ENCODE measurements at places on chromosomes 12 and 14.

DNA sequence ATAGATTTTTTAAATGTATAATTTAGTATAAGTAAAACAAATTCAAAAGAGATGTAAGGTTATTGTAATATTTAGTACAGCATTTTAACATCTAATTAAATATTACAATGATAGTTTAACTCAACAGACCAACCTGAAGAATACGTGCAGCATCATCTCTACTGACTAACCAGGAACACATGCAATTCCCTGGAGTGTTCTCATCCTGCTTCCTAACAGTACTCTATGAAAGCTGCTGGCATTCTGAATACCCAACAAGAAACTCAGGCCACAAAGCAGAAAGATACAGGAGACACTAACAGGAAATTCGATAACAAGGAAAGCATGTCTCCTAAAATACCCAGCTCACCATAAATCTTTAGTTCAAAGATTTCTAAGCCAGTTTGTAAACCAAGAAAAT lies 58.3 kb downstream of the CEP83 start:
- no peak for DNase-seq

DNA sequence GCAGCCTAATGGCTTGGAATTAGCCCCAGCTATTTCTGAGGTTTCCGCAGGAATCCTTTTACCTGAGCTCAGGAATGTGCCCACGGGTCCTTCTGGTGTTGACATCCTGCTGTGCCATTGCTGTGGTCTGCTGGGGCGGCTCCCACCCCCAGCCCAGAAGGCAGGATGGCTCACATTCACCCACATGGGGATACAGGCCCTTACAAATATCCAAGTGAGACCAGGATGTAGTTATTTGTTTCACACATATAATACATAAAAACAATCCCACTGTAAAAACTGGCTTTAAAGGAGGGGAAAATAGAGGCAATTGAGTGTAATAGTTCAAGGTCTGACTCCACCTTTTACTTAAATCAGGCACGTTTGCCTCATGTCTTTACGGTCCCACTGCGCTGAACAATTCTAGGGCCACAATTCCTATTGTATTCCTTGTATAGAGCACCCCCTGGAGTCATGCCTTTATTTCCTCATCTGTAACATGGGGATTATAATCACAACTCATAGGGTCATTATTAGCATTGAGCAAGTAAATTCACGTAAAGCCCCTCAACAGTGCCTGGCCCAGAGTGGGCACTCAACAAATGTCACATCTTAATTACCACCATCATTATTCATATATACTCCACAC lies 57.2 kb upstream of the FICD start:
- no peak for DNase-seq

GRCh38 chr12:52817003-52817698 lies 3.2 kb upstream of the KRT4 start:
- DNase-seq: no peak

GRCh38 chr14:50943943-50944646 lies at the start of gene PYGL:
PYGL (minus strand) TSS chr14:50944483; CDS start chr14:50944403, 80 bp downstream.
- DNase-seq: no peak

- DNase-seq: no peak
Measured at GRCh38 chr12:97940629-97941028, 478.0 kb downstream of the RMST start.

DNA sequence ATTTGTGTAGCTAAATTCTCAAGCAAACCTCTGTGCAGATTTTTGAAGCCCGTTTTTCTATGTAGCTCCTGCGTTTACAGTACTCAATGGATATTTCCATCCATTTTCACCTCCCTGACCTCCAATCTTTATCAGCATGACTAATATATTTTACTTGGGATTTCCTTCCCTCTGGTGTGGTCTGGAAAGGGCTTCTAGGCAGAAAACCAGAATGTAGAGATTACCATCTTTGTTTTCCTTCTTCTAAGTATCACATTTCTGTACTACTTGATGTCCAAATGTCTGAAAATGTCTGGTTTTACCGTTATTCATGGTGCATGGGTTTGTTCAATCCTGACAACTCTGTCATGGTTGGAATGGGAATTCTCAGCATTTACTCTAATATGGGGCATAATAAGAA lies 907.6 kb upstream of the FLRT2 start:
- DNase-seq: no peak

DNA sequence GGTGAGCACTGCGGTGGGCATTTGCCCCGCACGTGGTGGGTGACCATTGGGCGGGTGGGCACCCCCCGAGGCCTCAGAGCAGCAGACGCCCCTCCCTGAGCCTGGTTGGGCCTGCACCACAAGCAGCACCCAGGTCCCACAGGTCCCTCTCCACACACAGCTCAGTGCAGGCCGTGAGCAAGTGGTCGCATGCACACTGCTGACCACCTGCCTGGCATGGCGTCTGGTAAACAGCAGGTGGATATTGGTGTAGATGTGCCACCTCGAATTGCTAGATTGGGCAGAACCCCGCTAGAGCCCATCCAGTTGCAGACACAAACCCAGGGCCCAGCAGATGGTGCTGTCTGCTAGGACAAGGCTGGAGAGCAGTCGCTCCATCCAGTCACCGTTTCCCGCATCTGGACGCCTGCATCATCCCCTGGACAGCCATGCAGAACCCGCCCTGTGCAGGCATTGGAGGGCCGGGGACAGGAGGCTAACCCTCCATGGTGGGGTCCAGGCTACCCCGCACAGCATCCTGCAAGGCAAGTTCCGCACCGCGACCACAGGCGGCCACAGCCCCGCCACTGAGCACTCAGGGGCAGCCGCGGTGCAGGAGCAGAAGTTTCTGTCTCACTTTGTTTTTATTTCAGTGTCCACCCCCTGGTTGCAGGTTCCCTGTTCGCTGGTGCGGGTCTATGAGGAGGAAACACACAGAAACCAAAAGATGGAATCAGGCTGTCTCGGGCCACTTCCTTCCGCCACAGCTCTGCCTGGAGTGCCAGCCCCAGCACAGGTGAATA lies 45.6 kb upstream of the RIMBP2 start:
- peak; percentile 50 for DNase-seq

DNA sequence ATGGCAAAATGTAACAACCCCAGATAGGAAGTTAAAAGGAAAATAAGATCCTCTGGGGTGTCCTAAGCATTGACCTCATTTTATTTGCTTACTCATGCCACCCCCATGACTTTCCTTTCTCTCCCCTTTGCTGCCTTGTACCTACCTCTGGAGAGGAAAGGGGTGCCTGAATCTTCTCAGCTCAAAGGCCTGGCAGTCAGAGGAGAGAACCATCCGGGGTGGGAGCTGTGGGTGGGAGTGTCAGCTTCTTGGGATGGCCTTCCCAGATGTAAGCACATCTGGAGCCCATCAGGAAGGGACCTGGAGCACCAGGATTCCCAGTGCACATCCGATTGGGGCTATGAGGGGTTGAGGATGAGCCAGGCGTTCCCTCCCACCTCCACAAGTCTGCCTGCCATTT lies 5.2 kb upstream of the ITGA5 start:
- DNase-seq: no peak

- DNase-seq: no peak
Measured at GRCh38 chr12:38053113-38053512, 263.5 kb upstream of the ALG10B start.

DNA sequence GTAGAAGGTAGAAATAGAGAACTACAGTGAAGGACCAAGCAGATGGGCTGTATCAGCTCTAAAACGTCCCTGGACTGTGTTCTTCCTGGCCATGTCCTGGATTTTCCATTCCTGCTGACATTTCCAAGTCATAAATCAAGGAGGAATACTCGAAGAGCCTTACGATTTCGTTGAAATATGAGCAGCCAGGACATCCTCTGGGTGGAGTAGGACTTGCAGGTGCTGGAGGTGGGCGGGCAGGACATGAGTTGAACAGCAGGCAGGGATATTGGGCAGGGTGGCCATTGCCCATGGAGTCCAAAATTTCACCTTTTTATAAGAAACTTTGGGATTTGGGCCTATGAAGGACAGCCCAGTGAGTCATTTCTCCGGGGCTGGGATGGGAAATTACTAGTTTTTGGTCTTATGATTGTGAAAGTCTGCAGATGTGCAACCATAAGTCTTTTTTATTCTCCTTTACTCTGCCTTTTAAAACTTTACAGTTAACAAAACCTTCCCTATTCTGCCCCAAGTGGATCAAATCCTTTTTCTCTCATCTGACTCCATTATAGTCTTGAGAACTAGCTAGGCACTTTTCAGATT lies 88.8 kb downstream of the TMX1 start:
- DNase-seq: no peak

DNA sequence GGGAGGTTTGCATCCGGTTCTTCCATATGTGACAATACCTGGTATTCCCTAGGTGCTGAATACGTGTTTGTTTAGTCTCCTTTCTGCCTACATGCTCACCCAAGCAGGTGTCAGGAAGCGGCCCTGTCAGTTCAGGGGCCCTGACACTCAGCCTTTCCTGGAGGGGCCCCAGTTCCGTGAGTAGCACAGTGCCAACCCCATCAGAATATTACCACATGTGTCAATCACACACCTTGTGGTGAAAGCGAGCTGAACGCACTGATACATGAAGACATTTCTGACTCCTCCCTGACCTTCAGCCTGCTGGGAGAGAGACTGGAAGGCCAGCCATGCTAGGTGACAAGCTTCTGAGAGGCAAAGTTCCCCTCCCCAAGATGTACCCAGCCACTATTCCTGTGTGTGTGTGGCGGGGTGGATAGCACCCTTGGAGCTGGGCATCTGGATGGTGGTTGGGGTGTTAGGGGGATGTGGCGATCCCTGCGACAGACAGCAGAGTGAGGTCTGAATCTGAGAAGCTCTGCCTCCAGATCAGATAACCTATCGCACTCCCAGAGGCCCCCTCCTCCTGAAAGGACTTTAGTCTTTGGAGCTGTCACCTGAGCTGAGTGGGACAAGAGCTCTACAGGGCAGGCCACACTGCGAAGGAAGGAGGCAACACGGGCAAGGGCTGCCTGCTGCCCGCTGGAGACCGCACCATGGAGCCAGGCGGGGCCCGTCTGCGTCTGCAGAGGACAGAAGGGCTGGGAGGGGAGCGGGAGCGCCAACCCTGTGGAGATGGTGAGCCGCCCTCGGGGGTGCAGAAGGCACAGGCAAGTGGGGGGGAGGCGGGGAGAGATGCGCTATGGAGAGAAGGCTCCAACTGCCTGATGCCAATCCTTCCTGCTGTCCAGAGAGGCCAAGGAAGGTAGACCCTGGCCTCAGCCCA lies at the start of gene SOAT2:
Gene SOAT2 (plus strand): TSS at position 604 of the 925 bp plus-strand sequence. CDS start 92 bp downstream, at position 696.
- DNase-seq: peak; percentile 55

DNA sequence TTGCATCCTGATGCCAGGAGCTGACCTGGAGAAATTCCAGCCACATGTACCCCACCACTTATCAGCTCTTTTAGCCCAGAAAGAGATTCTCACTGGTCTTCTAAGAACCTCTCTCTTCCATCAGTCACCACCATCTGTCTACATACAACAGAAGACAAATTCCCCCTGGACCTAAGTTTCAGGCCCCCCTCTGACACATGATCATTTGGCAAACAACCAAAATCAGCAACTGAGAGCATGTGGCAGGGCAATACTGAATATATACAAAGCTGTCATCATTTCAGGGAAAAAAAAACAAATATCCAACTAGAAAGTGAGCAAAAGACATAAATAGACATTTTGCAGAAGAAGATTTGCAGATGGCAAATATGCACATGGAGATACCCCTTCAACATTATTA lies 180.2 kb downstream of the FOXN3 start:
- DNase-seq: no peak

DNA sequence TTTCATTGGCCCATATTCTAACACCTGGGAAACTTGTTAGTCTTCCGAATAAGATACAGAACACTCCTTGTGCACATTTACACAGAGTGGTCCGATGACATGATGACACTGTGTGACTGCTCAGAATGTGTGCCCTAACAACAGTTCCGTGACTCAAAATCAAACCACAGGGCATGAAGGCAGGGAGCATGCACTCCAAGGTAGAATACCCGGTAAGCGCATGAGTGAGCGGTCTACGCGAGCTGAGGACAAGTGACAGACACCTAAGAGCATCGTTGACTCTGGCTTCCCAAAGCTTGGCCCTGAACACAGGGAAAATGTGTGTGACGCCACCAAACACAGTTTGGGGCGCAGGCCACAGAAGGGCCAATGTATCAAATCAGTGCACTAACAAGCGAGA lies 18.6 kb downstream of the CLIP1 start:
- no peak for DNase-seq

DNA sequence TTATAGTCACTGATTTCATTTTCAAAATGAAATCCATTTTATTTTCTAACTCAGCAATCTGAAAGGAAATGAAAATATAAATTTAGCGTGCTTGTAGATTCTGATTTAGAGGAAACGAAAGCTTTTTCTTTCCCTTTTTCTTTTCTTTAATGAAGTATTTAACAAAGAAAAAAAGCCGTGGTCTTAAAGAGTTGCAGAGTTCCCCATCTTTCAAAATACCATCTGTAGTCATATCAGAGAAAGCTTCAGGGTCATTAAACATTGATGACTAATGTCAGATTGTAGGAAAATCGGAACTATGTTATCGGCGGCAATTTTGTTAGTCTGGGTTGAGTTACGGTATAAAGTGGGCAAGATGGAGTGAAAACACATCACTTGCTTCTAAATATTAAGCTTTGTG lies 32.3 kb downstream of the DRAM1 start:
- DNase-seq: no peak

GRCh38 chr12:107306141-107306659 lies 212.9 kb upstream of the CRY1 start:
- no peak for DNase-seq

- DNase-seq: no peak
Measured at GRCh38 chr12:119011231-119011630, 29.9 kb downstream of the SRRM4 start.

GRCh38 chr12:9897535-9897934 lies 16.2 kb downstream of the KLRF2 start:
- DNase-seq: no peak

- DNase-seq: no peak
Measured at GRCh38 chr14:102512793-102513300, 3.3 kb upstream of the ANKRD9 start.

DNA sequence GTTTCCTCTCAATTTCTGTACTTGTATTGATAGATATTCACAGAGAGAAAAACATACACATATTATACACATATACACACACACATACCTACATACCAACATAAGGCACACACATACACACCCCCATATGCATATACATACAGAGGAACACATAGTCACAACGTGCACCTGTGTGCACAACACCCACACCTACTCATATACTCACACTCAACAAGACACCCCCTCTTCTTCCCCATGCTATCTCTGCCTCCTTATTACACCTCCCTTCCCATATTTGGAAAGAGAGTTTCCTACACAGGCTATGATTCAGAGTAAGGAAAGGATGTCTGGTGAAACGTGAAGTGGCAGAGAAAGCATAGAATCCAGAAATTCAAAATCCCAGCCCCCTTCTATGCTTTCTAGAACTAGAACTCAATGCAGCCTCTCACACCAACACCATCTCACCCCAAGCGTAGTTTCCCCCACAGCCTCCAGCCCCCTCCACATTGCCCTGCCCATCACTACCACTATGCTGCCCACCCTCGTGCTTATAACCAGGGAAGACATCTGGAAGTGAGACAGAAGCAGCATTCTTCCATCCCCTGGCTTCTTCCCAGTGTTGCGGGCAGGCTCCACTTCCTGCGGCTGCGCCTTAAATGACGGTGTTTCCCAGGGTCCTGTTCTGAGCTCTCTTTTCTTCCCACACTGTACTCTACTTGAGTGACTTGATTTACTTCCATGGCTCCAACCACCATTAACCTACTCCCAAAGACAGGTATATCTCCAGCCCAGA lies 2.4 kb downstream of the RNASE8 start:
- no peak for DNase-seq

Measured in DMS153 (cell line).